ENCODE measurements at places on chromosomes 13 and 19.

GRCh38 chr19:49362048-49362928 is at the start of gene TEAD2:
Gene TEAD2, minus strand, starts transcription at chr19:49362416. Its CDS starts 2,341 bp downstream, at chr19:49360075.
- no peak for DNase-seq

DNA sequence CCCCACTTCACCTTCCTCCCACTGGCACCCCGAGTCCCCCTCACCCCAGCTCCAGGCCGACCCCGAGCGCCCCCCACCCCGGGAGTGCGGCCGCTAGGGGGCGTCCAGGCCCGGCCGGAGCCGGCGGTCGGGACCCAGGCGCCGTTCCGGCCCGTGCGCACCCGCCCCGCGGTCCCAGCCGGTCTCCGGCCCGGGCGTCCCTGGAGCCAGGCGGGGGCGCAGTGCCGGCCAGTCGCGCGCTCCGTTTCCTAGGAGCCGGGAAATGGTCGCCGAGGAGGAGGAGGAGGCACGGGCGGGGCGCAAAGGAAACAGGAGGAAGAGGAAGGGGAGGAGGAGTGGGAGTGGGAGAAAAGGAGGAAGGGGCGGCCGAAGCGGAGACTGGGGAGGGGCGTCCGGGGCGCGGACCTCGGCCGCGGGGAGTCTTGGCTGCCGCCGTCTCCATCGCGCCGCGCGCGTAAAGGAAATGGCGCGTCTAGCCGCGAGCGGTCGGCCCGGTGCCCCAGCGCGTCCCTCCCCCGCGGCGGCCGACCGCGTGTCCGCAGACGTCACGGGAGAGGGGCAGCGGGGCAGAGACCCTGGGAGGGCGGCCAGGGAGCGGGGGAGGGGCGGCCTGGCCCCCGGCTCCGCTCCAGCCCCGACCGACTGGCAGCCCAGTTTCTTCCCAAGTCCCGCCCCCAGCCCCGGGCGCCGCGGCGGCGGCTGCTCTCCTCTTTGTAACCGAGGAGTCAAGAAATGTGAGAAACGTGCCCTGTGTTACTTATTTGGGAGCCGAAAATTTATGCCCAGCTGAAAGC is 1.1 kb upstream of the KCTD15 start:
- no peak for DNase-seq

DNA sequence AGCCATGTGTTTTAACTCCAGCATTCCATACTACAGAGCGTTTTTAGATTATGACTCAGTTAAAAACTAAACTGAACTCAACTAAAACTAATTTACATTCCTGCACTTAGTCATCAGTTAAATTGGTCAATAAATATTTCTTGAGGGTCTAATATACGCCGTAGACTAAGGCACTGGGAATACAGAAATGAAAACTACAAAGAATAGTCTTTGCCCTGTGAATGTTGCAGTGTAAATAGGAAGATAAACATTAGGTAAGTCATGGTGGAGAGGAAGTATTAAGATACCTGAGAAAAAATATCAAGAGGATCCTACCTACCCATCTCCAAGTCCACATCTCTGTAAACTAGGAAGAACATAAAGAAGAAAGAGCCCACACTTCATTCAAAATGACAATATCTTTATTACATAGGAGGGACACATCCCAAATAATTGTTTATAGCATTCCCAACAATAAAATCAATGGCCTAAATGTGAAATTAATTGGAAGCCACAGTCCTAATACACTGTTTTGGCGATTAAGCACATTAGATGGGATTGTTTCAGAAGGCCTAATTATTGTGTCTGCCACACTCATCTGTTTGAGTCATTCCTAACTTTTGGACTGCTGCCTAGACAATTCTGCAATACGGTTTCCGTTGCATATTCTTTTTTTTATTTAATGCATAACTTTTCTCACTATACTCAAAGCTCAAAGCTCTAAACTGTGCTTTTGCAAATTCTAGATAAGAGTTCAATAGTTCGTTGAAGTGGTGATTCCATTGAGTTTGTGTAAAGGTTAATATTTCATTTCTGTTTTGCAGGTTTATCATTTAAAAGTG is 52.9 kb downstream of the MBNL2 start:
- DNase-seq, result no peak

GRCh38 chr19:46978171-46978869 is 41.3 kb upstream of the NPAS1 start:
- no peak for DNase-seq

GRCh38 chr13:29497137-29497654 is 98.3 kb downstream of the SLC7A1 start:
- DNase-seq, result no peak

GRCh38 chr19:8626842-8627241 is 3.6 kb upstream of the NFILZ start:
- DNase-seq, result no peak

DNA sequence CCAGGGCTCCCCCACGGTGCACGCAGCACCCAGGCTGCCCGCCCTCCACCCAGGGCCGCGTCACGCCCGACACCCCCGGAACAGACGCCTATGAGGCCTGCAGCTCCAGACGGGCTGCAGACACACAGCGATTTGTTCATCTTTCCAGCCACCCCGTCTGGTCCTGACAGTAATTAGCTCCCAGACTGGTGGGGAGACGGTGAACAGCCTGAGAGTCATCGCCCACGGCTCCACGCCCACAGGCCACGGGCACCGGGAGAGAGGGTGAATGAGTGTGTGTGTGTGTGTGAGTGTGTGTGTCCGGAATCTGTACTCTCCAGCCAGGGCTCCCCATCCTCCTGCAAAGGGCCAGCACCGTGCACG is 18.1 kb downstream of the GADD45B start:
- DNase-seq, result no peak

DNA sequence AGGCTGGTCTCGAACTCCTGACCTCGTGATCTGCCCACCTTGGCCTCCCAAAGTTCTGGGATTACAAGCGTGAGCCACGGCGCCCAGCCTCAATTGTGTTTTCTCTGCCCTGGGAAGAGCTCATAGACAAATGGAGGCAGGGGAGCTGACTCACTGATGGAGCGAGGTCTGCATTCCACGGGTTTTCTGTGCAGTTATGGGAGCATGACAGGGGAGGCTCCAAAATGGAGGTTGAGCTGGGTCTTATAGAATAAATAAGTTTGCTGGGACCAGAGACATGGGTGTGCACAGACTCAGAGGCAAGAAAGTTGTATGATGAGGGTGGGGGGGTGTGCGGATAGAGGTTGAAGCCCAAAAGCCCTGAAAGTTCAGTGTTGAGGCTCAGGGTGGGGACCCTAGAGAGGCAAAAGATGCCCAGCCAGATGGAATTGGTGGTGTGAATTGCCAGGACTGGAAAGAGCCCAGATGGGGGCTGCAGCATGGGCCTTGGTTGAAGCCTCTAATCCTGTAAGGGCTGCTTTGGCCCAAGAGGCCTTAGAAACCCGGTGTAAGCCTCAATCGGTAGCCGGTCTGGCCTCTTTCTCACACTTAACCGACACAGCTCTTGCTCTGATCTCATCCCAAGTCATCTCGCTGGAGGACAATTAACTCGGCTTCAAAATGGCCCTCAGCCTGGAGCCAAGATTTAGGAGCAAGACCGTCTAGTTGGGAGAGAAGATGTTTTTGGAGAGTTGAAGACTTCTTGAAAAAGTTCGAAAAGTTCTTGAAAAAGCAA is 1.9 kb downstream of the TPM4 start:
- DNase-seq, result no peak

- no peak for DNase-seq
Measured at GRCh38 chr19:13047374-13047773, 52.1 kb downstream of the NFIX start.

DNA sequence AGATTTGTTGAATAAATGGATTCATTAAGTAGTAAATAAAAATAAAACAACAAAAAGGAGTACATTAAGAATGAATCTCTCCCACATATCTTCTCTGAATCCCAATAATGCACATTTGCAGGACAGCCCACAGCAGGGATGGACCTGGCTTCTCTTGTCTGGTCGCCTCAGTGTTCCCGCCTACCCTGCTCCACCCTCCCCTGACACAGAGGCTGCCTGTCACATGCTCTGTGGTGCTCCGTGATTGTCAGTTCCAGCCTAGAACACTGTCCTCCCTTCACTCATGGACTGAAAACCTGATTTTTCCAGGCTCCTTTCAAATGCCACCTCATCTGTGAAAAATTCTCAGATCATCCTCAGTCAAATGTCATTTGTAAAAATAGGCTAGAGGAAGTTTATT is 94.5 kb upstream of the GPR12 start:
- DNase-seq, result no peak

DNA sequence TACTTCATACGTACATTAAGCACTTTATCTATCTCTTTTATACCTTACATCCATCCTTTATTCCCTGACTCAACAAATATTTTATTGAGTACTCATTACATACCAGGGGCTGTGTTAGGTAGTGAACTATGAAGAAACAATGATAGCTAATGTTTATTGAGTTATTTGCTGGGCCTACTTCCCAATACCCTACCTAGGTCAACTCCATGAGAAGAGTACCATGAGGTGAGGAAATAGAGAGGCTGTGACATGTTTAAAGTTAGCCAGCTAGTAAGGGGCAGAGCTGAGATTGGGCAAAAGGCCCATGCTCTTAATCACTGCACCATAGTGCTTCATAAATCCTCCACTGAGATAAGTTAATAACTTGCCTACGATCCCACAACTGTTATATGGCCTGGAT is 79.9 kb downstream of the FREM2 start:
- DNase-seq, result no peak

- DNase-seq, result no peak
Measured at GRCh38 chr13:108932196-108932595, 302.8 kb downstream of the MYO16 start.

DNA sequence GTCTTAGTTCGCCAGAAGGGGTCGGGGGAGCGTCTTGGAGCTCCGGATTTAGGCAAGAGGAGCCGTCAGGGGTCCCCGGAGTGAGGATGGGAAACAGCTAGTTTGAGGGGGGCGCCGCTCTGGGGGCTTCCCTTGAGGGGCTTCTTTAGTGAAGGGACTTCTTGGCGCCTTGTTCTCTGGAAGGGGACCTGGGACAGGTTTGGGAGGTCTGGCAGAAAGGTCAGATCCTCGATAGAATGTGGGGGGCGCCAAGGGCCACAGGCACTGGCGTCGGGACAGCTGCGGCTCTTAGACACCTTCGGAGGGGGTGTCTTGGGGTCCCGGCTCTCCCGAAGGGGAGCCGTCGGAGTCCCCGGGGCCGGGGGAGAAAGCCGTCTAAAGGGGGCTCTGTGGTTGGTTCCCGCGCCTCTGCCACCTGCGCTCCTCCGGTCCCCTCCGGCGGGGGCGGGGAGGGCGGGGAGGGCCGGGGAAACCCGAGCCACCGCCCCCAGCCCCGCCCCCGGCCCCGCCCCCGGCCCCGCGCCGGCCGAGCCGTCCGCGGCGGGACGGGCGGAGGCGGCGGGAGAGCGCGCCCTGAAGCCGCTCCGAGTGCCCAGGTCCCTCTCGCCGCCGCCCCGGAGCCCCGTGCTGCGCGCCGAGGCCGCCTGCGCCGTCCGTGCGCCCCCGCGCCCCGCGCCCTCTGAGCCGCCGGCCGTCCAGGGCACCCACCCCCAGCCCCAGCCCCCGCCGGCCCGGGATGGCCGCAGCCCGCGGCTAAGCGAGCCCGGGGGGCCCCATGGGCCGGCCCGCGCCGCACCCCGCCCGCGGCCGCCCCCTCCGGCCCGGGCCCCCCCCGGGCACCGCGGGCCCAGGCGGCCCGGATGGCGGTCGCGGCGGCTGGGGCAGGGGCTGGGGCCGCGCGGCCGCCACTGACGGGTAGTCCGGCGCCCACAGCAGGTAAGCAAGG is at the start of gene NRTN:
Gene NRTN (plus strand): TSS at position 552 of the 946 bp plus-strand sequence. CDS start 19,099 bp downstream, outside the sequence.
- DNase-seq, result peak; percentile 38

- DNase-seq, result no peak
Measured at GRCh38 chr19:19064811-19065745, 1.3 kb downstream of the SLC25A42 start.

DNA sequence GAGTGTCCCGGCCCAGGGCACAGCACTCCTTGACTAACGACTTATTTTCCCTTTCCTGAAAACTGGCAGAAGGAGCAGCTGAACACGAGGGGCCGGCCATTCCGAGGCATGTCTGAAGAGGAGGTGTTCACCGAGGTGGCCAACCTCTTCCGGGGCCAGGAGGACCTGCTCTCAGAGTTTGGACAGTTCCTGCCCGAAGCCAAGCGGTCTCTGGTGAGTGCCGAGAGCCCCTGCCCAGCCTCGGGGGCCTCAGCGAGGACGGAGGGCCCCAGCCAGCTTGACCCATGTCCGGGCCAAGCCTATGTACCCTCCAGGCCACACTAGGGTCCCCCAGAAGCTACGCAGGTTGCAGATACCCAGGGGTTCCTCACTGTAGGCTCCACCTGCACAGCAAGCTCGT is 17.7 kb downstream of the SIN3B start:
- no peak for DNase-seq

- no peak for DNase-seq
Measured at GRCh38 chr13:28630869-28631268, 28.1 kb upstream of the POMP start.

GRCh38 chr19:45403781-45404556 is 900 bp downstream of the PPP1R13L start:
- peak; percentile 24 for DNase-seq

DNA sequence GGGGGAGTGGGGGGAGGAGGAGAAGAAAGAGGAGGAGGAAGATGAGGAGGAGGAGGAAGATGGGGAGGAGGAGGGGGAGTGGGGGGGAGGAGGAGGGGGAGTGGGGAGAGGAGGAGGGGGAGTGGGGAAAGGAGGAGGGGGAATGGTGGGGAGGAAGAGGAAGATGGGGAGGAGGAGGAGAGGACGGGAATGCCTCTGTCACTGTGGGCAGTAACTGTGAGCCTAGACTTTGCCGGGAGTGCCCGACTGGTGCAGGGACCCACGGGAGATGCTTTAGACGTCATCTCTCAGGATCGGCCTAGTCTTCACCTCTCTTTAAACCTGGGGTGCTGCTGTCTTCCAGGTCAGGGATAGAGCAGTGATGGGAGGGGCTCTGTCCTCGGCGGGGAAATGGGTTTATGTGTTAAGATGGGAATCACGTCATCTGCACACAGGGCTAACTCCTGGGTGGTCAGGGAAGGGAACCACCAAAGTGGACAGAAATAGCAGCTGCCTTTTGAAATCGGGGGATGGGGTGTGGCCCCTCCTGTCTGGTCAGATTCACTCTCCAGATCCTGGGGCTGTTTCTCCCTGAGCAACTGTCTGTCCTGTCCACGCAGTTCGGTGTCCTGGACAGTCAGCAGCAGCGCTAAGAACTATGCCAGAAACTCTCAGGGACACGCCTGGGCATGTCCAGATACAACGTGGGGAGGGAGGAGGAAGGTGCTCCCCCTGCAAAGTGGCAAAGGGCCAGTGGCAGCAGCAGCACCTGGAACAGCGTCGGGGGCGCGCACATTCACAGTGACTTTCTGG is 26.9 kb downstream of the GAS6 start:
- DNase-seq, result no peak

GRCh38 chr19:13022859-13023636 is 27.8 kb downstream of the NFIX start:
- DNase-seq, result no peak

DNA sequence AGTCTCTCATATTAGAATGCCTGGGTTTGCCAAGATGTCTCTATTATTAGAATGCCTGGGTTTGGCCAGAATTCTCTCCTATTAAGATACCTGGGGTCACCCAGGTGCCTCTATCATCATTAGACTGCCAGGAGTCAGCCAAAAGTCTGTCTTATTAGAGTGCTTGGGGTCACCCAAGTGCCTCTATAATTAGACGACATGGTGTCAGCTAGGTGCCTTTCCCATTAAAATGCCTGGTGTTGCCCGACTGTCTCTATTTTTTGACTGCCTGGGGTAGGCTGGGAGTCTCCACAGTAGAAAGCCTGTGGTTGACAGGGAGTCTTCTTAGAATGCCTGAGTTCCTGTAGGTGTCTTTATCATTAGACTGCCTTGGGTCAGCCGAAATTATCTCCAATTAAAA is 1536.6 kb downstream of the UQCRFS1 start:
- DNase-seq, result no peak
